ENCODE measurements at places on chromosomes 11 and 22.

- DNase-seq, result no peak
Measured at GRCh38 chr22:41834005-41834944, 1.4 kb downstream of the SREBF2 start.

DNA sequence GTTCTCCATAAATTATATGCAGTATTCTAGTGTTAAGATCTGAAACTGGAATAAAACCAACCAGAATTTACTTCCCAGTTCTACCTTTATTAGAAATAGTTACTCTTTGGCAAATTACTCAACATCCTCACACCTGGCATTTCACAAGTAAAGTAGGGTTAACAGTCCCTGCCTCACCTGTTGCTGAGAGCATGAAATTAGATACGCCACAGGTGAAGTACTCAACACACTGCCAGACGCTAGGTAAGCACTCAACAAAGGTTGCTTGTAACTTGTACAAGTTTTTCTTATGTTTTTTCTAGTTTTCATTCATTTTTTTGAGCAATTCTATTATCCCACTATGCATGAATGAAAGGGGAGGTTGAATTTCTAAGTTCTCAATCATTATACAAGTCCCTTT, 267.6 kb upstream of the ARHGAP42 start:
- DNase-seq, result no peak

DNA sequence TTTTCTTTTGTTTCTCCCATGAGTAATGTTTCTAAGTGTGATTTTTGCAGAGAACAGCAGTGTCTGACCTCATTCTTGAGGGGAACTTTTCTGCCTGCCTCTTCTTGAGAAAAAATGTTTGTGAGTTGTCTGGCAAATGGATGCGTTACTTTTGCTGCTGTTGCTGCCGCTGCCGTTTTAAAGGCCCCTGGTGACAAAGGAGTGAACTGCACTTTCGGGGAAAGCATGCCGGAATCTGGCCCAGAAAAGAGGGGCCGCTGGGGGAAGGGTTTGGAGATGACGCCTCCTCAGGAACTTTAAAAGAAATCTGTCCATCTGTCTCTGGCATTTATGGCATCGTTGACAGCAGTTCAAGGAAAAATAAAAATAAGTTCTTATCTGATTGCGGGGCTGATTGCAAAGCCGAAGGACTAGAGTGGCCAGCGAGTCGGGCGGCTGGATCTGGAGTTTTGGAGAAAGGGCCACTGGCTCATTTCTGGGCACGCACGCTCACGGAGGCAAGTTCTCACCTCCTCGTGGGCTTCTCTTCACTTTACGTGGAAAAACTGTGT, 16.5 kb downstream of the ZBTB16 start:
- peak; percentile 77 for DNase-seq

- DNase-seq, result no peak
Measured at GRCh38 chr22:33598821-33599220, 321.5 kb downstream of the LARGE1 start.

DNA sequence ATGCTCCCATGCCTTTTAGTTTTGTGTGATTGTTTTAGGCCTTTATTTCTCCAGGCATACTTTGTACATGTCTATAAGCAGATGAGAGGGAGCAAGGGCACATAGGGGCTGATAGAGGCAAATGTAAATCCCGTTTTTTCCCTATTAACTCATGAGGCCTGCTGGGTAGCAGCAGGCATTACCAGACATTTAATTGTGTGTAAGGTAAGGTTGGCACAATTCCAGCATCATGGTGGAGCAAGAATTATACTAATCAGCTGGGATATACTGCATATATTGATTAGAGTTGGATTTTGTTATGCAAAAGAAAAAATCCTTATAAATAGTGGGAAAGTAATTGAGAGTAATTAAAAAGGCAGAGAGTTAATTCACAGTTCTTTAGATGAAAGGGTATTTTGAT, 12.2 kb downstream of the FAT3 start:
- DNase-seq, result no peak

GRCh38 chr11:20310596-20311394, 52.7 kb upstream of the HTATIP2 start:
- no peak for DNase-seq

GRCh38 chr11:46527591-46528130, 66.2 kb downstream of the AMBRA1 start:
- DNase-seq, result no peak

GRCh38 chr11:18452927-18453326, 2.7 kb upstream of the LDHAL6A start:
- no peak for DNase-seq

DNA sequence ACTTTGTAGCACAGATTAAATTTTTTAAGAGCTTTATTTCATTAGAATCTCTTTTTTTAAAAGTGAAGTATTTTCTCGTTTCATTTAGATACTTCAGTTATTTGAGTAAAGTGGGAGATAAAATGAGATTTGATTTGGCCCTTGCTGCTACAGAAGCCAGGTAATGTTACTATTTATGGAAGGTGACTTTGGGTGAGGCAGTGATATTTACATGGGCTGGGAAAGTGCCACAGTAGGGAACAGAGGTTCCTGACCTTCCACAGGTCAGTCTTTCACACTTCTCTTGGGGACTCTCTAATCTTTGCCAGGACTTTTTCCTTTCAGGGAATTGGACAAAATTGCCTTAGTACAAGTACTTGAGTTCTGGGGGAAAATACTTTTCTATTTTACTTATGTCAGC, 20.4 kb downstream of the CTR9 start:
- DNase-seq, result no peak

GRCh38 chr22:31253949-31254348, 38.3 kb downstream of the PIK3IP1 start:
- no peak for DNase-seq

- DNase-seq, result no peak
Measured at GRCh38 chr11:20056950-20057943, 103.0 kb downstream of the DBX1 start.

GRCh38 chr11:119726150-119726553, 2.8 kb downstream of the NECTIN1 start:
- no peak for DNase-seq

DNA sequence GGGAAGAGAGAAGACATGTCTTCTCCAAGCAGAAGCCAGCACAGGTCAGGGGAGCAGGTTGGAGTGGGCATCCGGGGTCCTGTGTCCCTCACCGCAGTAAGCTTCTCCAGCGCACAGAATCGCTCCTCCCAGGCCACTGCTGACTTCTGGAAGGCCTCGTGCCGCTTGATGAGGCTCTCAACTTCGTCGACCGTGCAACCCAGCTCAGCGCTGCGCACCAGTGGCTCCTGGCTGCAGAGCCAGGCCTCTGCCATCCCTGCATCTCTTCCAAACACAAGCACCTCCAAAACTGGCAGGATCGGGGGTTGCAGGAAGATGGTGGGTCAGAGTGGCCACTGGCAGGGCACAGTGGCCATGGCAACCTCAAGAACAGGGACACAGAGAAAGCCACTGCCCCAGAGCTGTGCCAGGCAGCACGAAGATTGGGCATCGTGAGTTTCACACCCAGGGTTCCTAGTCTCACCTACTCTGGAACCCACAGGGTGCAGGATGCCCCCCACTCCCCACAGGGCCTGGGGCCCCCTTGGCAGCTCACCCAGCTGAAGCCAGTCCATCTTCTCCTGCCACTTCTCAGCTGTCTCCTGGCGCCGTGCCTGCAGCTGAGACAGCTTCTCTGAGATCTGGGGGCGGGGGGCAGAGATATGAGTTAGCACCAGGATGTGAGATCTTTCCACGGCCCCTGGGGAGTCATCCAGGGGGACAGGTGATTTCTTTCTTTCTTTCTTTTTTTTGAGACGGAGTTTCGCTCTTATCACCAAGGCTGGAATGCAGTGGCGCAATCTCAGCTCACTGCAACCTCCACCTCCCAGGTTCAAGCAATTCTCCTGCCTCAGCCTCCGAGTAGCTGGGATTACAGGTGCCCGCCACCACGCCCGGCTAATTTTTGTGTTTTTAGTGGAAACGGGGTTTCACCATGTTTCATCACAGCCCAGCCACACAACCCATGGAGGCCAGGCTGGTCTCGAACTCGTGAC, 11.2 kb upstream of the RBM4B start:
- peak; percentile 70 for DNase-seq

GRCh38 chr11:79918846-79919245, 478.0 kb upstream of the TENM4 start:
- DNase-seq, result no peak

DNA sequence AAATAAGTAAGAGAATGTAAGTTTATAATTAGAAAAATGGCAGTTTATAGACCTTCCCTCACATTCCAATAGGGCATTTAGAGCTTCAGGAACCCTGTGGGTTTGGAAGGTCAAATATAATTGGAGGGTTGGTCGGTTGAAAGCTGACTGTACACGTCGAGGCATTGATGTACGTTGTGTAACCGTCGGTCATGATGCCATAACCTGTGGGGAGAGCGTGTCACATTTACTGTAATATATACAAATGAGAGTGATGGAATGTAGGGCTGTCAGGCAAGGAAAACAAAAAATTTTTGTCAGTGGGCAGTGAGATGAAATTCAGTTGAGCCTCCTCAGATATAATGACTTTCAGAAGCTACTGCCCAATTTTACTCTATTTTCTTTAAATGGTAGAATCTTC, 88.5 kb downstream of the ARL14EP start:
- no peak for DNase-seq

DNA sequence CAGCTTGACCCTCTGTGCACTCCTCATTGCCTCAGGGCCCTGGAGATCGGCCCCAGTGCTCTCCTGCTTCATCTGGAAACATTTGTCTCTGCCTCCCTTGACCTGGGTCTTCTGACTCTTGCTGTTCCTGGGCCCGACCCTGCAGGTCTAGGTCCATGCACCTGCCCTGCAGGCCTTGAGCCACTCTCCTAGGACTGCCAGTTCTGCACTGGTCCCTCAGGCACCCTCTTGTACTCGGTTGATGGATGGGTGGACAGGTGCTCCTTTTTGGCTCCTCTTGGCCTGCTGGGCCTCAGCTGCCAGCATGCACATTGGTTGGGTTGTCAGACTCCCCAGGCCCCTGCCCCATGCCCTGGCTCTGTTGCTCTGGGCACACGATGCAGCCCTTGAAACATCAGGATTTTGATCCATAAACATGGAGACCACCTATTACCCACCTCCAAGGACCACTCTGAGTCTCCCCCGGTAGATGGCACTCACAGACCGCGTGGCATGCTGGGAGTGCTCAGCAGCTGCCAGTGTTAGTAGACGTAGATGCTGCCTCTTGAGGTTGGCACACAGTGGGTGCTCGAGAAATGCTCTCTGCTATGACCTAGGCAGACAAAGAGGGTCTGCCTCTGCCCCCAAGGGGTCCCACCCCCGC, 20.2 kb upstream of the ACR start:
- no peak for DNase-seq

DNA sequence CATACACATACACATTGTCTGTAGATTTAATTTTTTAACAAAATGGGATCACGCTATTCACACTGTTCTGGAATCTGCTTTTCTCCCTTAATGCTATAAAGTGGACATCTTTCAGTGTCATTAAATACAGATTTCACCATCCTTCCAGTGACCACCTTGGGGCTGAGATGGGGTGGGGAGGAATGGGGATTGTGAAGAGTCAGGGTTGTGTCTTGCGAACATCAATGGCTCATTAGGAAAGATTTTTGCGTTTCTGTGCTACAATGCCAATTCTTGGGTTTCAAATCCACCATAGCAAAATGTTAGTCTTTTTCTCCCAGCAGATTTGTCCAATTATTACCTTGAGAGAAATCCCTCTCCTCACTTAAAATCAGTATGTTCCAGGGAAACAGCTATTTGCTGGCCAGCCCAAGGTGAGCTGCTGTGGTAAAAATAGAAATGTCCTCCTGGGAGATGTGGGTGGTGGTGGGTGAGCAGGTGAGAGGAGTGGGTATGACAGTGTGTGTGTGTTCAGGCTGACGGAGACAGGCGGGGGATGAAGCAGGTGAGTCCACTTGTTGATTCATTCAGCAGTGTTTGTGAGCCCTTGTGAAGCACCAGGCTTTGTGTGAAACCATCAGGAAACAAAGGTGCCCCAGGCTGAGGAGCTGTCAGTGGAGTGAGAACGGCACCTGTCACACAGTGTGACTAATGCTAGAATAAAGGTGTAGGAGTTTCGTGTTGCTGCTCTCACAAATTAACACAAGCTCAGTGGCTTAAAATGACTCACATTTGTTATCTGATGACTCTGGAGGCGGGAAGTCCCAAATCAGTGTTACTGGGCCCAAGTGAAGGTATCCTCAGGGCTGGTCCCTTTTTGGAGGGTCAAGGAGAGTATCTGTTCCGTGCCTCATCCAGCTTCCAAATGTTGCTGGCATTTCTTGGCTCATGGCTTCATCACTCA, 1.7 kb upstream of the CBX6 start:
- DNase-seq, result no peak

GRCh38 chr11:83956119-83956697, 670.0 kb upstream of the CCDC90B start:
- DNase-seq, result peak; percentile 63

DNA sequence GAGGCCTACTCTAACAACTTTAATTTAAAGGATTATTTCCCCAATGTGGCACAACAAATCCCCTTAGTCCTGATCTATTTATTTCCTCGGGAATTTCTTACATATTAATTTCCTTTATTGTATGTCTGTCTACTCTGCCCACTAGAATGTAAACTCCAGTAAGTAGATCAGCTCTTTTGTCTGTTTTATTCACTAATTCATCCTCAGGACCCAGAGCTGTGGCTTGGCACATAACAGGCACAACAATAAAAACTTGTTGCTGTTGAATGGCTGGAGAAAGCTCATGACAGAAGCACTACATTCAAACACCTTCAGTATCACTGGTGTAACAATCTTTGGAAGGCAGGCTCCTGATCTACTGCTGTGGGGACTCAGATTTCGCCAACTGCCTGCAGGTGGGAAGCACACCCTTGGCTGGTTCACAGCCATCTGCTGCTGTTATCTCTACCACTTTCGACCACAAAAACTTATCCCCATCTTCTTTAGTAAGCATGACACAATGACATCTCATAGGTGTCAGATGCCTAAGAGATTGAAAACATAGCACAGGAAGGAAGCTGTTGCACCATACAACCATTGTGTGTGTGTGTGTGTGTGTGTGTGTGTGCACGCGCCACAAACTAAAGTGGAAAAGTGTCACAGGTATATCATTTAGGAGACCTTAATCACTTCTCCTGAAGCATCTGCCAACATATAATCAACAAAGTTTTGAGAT, 11.9 kb downstream of the HIRA start:
- DNase-seq, result no peak

GRCh38 chr11:88861618-88862017, 204.2 kb downstream of the GRM5 start:
- no peak for DNase-seq

GRCh38 chr22:45211848-45212247, 28.8 kb downstream of the KIAA0930 start:
- no peak for DNase-seq

DNA sequence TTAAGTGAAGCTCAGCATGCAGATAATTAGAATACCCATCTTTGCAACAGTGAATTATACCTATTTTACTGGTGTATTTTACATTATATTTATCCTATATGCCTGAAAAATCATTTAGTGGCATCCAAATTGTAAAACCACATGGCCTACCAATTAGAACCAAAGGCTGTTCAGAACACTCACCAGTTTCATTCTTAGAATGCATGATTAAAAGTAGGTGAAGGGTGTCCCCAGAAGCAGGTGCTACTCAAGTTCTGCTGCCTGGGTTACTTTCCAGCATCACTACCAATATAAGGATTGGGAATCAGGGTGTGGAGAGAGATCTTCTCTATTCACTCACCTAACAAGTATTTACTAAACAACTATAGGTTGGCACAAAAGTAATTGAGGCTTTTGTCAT, 103.3 kb downstream of the SGSM3 start:
- no peak for DNase-seq

Measured in aorta (tissue), 5 donors.